ENCODE measurements at places on chromosomes 11 and 22.

DNA sequence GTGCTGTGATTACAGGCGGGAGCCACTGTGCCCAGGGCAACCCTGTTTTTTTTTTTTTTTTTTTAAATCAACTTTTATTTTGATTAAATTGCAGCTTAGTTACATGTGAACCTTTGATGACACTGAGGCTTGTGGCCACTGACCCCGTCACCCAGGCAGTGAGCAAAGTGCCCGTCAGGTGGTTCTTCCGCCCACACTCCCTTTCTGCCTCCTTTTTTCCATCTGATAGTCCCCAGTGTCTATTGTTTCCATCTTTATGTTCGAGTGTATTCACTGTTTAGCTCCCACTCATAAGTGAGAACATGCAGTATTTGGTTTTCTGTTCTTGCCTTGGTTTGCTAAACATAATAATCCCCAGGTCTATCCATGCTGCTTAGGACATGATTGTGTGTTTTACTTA lies 110.9 kb upstream of the GRK3 start:
- DNase-seq = no peak

DNA sequence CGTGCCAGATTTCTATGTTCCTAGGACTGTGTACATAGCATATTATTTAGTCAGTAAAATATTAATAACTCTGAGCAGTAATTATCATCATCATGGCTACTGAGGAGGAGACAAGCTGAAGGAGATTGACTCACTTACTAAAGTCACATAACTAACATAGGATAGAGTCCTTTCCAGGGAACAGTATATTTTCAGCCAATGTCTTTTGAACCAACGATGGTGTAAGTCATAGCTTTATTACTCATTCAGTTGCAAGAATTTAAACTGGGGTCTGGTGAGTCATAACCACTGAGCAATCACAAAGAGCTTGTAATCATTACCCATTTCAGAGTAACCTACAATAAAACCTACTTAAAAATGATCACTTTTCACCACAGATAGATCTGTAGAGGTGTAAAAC lies 1564.8 kb upstream of the TENM4 start:
- DNase-seq = no peak

- DNase-seq = no peak
Observed at GRCh38 chr11:46065681-46066080, 55.6 kb downstream of the PHF21A start.

GRCh38 chr22:42368379-42369249 lies 63.6 kb downstream of the NFAM1 start:
- DNase-seq = peak; percentile 25

GRCh38 chr11:113188371-113188834 lies 126.0 kb upstream of the TTC12 start:
- no peak for DNase-seq

DNA sequence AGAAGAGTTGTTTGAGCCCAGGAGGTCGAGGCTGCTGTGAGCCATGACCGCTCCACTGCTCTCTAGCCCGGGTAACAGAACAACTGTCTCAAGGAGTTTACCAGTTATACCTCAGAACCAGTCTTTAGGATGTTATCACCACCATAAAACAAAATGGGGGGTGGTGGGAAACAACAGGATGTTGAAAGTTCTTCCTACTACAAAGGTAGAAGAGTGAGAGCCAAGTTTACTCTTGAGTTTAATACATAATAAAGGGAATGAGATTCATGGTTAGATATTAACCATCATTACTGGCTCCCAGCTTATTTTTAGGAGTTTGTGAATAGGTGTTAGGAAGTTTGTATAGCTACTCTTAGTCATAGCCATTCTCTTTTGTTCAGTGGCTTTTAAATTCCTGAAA lies 78.8 kb upstream of the HORMAD2 start:
- no peak for DNase-seq

DNA sequence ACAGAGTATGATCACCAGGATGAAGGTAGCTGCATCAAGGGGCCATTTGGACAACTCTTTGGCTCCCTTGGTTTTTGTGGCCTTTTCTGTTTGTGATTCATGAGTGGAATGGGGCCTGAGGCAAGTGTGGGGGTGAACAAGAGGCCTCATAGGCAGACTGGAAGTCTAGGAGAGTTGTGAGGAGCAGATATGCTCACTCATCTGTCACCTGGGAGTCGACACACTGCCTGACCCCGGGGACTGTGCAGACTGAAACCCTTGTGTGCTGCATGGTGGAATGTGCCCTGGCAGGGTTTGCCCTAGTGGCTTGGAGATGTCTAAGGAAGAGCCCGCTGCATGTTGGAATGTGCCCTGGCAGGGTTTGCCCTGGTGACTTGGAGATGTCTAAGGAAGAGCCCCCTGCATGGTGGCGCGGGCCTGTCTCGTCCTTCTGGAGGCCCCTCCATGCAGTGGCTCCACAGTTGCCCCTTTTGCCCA lies 60.0 kb downstream of the MED15 start:
- DNase-seq = no peak

- no peak for DNase-seq
Observed at GRCh38 chr22:45997077-45997776, 20.3 kb upstream of the WNT7B start.

DNA sequence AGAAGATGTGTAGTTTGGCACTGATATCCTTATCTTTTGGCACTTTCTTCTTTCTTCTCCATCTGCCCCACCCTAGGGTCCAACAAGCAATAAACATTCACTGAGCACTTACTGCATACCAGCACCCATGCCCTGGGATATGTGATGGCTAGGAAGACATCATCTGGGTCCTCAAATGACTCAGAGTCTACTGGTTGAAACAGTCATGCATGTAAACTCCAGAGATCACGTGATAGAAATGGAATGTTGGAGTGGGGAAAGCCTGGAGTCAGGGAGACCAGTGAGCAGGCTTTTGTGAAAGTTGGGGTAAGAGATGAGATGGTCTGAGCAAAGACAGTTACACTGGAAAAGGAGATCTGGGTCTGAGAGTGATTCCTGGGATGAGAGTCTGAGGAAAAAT lies 724.9 kb upstream of the TENM4 start:
- no peak for DNase-seq

- DNase-seq = no peak
Observed at GRCh38 chr11:110471371-110471770, 41.6 kb downstream of the FDX1 start.

DNA sequence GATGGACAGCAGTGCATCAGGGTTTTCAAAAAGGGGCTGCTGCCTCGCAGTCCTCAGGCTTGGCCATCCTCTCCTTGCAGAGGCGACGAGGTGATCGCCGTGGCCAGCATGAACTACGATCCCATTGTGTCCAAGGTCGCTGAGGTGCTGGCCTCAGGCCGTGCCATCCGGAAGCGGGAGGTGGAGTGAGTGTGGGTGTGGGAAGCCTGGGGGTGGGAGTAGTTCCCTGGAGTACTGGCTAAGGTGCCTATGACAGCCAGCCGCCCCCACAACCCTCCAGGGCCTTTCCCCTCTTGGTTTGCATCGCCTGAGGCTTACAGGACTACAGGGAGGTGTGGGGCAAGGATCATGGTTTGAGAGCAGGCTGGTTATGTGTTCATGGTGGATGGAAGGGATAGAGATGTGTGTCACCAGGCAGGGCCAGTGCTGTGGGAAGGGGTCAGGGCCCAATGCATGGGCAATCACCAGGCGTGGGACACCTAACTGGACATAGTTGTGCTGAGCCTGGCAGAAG lies 2.1 kb upstream of the LZTR1 start:
- DNase-seq = no peak

DNA sequence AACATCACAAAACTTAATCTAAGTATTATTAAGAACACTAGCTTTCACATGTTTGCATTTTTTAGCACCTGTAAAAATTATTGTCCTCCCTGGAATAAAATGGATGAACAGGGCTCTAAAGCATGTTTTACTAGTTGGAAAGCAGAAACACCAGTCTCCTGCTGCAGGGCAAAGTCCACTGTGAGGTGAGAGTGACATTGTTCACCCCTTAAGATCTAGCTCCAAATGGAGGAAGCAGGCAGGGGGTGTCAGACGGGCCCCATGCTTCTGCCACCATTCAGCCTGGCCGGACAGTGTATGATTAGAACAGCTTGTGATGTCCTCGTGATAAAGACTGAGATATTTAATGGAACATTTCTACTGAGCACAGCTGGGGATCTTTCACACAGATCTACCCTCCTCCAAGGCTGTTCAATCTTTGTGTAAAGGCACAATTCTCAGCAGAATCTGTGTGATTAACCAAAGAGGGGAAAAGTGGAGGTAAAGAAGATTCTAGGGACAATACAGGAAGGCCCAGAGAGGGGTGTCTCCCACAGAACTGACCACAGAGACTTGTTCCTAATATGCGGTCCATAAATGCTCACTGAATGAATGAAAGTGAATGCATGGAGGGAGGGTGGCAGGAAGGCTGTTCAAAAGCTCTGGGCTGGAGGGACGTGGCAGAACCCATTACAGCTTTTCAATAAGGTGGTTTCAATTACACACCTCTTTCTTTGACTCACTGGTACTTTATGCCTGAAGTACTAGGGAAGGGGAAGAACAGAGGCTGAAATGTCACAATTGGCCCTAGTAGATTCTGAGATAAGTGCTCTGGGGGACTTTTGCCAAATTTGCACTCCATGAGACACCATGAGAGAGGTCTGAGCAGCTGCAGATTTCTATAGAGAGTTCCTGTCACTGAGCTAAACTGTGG lies 239.1 kb upstream of the ARHGAP20 start:
- DNase-seq = no peak

- no peak for DNase-seq
Observed at GRCh38 chr11:116953530-116954285, 116.3 kb upstream of the APOA1 start.

DNA sequence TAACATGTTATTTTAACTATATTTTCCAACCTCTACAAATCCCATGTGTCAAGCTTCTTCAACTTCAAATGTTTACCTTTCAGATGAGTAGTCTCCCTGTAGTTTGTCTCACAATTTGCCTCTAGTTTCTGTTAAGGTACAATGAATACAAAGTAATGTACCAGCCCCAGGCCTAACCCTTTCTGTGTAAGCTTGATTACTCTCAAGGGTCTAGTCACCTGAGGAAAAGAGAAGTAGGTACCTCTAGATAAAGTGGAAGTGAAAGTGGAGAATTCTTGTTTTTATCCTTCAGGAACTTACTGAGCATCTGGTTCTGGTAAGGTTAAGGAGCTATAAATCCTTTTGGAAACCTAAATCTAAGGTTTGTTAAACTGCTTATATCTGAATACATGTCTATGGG lies at the start of gene OR51A7:
TSS of gene OR51A7 (plus strand) at position 300 of the 400 bp plus-strand sequence. CDS start 3,587 bp downstream, outside the sequence.
- DNase-seq = no peak

DNA sequence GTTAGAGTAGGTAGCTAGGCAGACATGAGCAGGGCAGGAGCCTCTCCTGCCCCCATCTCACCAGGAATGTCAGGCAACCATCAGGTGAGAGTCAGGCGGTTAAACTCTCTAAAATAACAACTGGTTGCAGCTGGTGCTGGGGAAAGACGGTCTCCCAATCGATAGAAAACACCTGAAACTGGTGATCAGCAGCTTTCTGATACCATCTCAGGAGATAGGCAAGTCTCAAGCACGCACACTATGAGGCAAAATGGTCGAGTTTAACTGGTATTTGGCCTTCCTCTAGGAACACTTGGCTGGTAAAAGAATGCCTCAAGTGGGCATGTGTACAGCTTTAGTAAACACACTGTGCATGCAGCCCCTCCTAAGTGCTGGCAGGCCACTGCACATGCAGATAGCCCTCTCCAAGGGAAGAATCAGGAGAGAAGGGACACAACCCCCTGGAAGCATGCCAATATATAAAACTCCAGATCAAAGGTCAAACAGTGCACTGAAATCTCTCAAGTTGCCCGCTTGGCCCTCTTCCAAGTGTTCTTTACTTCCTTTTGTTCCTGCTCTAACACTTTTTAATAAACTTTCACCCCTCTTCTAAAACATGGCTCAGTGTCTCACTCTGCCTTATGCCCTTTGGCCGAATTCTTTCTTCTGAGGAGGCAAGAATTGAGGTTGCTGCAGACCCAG lies 88.7 kb downstream of the USP35 start:
- DNase-seq = no peak

DNA sequence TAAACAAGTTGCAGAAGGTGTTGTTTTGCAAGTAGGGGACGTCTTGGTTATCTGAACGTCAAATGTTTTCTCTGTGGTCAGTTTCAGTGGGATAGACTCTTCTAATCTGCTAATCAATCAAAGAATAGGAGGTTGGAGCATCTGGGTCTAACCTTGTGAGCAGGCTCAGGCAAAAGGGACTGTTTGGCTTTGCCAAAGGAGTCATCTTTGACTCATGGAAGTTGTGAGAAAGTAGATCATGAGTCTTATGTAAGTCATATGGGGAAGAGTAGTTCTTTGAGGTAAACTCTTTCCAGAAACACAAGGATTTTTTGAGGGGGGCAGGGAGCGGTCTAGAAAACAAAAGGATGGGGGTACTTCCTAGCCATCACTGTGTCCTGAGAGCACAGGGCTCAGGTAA lies 27.1 kb upstream of the TOP3B start:
- no peak for DNase-seq

DNA sequence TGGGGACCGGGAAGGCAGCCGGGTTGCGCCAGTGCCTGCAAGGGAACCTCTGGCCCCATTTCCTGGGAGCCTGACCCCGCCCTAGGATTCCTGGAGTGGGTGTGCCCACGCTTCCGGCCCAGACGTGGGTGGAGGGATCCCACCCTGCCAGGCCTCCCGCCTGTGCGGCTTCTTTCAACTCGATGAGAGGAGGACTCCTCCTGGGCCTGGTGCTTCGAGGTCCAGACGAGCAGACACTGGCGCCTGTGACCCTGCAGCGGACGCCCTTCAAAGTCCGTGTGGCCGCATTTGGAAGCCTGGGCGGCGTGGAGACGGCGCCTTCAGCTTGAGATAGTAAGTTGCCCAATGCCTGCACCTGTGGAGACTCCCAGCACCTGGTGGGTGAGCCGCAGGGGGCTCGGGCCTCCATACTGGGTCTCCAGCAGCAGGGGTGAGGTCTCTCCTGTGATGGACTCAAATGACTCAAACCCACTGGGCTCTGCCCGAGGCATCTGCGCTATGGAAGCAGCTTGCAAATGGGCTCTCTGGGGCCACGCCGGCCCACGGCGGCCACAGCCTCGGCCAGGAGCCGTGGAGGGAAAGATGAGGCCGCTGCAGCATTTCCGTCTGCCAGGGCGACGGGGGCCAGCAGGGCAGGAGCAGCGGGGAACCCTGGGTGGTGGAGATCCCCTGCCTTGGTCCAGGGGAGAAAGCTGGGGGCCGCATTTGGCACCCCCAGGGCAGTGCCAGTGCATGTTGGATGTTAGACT lies 64.3 kb upstream of the PPARA start:
- DNase-seq = no peak

DNA sequence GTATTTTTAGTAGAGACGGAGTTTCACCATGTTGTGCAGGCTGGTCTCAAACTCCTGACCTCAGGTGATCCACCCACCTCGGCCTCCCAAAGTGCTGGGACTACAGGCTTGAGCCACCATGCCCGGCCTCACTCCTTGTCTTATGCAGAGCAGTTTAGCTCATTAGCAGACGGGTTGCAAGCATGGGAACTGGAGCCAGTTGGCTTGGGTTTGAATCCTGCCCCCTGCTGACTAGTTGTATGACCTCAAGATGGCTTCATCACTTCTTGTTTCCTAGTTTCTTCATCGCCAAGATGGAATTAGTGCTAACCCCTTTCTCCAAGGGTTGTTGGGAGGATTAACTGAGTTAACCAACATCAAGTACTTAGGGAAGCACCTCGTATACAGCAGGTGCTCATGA lies 23.4 kb upstream of the RASD2 start:
- no peak for DNase-seq

- DNase-seq = no peak
Observed at GRCh38 chr11:32006799-32007388, 84.0 kb upstream of the RCN1 start.

GRCh38 chr11:59212744-59213631 lies at the start of gene MPEG1:
MPEG1 (minus strand) TSS chr11:59212927; CDS start chr11:59212865, 62 bp downstream.
- DNase-seq = no peak

GRCh38 chr11:125519860-125520834 lies 24.1 kb upstream of the FEZ1 start:
- DNase-seq = no peak
